ENCODE measurements at places on chromosomes 6 and 20.

DNA sequence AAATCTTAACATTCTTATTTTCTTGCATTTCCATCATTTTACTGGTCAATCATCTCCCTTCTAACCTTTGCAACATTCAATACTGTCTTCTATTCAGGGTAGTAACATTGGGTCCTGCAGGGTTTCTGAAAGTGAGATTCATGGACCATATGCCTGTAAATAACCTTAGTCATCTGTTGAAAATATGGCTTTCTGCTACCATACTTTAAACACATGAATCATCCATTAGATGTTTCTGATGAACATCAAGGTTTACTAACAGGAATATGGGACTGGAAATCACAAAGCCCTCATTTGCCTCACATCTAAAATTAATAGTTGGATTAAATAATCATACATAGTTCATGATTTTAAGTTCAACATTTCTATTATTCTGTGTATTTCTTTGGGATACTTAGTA is 475.9 kb upstream of the MARCKS start:
- no peak for DNase-seq

DNA sequence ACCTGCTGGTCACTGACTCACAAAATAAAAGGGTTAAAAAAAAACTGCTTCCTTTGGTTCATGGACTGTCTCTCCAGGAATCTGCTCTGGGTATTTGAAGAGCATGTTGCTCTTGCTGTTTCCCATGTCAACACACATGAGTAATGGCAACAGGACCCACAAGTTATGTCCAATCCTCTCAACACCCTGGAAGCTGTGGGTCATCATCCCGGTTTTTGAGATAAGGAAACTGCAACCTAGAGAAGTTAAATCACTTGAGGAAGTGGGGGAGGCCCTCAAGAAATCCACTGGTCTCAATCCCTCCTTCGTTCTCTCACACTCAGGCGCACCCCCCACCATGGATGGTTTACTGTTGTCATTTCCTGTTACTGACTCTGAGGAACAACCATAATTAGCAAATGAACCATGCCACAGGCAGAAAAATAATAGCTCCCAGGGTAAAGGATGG is 12.4 kb downstream of the MAP1LC3A start:
- DNase-seq: no peak

- DNase-seq: no peak
Measured at GRCh38 chr20:32792316-32792715, 27.4 kb upstream of the MAPRE1 start.

DNA sequence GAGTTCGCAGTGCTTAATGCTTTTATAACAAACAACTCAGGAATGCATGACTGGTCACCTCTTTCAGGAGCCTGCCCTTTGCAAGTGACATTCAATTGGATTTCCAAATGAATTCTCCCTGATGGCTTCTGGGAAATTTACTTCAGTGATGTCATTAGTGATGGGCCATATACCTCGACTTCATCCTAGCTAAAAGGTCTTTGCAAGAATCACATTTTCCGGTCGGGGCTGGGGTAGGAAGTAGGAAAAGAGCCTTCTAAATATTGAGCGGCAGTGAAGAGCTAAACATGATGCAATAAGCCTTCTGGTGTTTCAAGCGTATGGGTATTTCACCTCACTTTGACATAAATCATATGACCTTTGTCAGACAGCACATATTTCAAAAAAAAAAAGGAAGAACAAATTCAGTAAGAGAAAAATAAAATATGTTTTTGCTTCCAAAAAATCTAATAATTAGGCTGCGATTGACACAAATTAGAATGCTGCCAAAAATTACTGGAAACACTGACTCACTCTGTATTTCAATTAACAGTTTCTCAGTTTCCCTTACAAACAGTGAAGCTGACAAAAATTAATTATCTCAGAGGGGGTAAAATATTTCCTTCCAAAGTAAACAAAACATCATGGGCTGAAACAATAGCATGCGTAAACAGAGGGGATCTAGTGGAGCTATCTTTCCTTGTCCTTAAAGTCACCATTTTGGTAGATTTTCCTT is 39.8 kb downstream of the ADTRP start:
- DNase-seq: no peak

- DNase-seq: no peak
Measured at GRCh38 chr6:148265054-148265453, 77.6 kb upstream of the SASH1 start.

- DNase-seq: no peak
Measured at GRCh38 chr6:42820512-42821340, 38.9 kb downstream of the BICRAL start.

Measured in NCI-H146 (cell line).